DMS53 (cell line): ENCODE measurements at places on chromosomes 7 and 10.

- peak; percentile 50 for DNase-seq
Measured at GRCh38 chr7:75691793-75692543, 46.8 kb downstream of the HIP1 start.

DNA sequence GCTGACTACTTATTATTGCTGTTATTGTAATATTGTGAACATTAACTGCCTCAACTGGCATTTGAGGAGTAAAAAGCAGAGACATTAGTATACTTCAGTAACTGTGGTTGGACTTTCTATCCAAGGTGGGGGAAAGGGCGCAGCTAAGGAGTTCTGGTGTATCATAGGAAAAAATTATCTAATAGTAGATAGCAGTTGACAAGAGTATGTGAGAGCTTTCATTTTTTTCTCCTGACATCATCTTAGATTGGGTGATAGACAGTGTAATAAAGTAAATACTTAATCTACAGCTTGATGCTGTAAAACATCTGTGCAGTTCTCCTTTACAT is 68.9 kb downstream of the PHTF2 start:
- DNase-seq = peak; percentile 14

- no peak for DNase-seq
Measured at GRCh38 chr10:87640043-87640442, 19.6 kb upstream of the PAPSS2 start.

DNA sequence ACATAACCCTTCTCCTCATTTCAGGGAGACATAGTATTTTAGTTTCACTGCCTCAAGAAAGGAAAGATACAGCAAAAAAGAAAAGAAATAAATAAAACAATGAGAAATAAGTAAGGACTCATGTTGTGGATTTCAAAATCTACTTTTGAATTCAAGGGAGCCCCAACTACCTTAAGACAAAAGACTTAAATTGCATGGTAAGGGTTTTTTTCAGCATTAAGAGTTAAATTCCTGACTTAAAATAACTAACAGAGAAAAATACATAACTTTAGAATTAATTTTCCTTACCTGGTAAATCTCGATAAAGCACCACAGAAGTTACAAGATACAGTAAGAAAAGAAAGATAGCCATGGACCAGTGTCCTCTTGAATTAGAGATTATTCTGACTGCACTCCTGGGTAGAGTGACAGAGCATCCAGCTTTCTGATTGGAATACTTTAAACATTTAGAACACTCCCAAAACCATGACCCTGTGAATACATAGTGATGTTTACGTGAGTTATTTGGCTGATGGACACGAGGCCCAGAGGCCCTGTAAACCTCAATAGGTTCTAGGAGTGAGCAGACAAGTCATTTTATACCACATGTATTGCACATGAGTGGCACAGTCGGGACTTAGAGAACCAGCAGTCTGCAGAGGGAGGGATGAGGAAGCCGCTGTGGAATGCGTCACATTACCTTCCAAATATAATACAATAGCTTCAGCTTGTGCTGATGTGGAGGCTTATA is 292.5 kb upstream of the SEMA3C start:
- no peak for DNase-seq

GRCh38 chr10:12177642-12178041 is 18.0 kb downstream of the NUDT5 start:
- no peak for DNase-seq

DNA sequence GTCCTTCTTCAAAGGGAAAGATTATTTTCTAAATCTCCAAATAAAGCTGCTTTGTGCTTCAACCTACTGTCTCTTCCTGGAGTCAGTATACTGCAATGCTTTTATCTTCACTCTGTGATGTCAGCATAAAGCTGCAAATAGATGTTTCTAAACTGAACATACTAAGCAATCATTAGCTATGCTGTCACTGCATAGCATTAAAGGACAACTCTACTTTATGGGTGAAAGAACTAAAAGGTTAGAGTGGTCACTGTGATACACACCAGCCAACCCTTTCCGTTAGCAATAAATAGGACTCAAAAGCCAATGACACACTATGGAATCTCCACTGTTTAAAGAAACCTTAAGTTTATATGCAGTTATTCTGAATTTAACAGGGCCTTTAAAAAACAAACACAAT is 1.8 kb downstream of the CCDC186 start:
- peak; percentile 9 for DNase-seq

- DNase-seq = peak; percentile 40
Measured at GRCh38 chr10:100894033-100894432, 18.7 kb upstream of the SLF2 start.

GRCh38 chr10:107215681-107216080 is 51.2 kb upstream of the SORCS1 start:
- no peak for DNase-seq

DNA sequence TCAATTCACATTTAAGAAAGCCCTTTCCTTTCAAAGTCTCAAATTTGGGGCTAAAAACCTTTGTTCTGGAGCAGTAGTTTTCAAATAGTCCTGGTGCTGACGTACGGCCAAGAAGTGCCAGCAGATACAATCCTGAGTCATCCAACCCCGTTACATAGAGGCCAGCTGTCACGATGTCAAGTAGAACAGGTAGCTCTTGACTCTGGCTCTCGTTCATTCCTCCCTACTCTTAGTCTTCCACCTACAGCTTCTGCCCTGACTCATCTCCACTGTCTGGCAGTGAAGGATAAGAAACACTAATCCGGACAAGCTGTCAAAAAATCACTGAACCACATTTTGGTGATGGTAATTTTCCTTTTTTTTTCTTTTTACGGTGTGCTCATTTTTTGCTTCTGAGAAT is 132.4 kb upstream of the PTN start:
- DNase-seq = peak; percentile 87

GRCh38 chr10:68301790-68302502 is 29.9 kb upstream of the HNRNPH3 start:
- DNase-seq = peak; percentile 80

DNA sequence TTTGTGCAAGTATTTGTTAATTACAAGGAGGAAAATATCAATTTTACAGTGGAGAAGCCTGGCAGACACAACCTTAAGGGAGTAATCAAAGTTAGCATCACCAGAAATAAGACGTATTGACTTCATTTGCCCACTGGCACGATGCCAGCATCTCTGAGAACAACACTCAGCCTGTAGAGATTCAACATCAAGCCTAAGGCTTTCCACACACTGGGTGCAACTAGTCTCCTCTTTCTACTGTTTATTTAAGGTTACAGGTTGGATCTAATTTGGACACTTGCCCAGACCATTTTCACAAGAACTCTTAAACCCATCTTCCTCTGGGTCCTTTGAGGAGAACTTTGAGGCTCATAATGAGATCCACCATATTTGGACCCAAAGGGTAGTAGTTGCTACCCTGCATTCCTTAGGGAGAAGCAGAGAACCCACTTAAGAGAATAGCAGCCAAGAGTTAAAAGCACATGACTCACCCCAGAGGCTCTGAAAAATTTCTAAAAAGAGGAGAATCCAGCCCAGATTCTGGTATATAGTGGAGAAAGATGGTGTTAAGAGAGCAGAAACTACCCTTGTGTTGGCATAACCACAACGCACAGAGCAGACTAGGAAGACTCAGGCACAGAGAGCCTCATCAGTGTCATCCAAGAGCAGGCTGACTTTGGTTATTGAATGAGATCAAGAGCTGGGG is 97.3 kb downstream of the CCDC71L start:
- peak; percentile 51 for DNase-seq

GRCh38 chr10:652233-652632 is 37.2 kb downstream of the DIP2C start:
- peak; percentile 58 for DNase-seq

DNA sequence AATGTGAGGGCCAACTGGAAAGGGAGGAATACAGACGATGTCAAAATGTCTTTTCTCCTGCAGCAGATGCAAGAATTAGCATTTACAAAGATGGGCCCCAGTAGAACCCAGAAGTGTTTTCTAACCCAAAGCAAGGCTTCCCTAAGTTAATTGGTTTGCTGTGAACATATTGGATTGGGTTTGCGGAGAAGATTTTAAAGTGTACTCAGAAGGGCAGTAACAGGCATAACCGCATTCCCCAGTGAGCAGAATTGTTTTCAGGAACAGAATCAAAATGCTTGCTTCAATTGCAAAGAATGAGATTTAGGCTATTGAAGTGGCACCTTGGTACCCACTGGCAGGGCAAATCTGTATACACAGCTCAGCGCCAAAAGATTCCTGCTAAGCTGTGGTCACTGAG is 78.0 kb downstream of the NRP1 start:
- DNase-seq = no peak

DNA sequence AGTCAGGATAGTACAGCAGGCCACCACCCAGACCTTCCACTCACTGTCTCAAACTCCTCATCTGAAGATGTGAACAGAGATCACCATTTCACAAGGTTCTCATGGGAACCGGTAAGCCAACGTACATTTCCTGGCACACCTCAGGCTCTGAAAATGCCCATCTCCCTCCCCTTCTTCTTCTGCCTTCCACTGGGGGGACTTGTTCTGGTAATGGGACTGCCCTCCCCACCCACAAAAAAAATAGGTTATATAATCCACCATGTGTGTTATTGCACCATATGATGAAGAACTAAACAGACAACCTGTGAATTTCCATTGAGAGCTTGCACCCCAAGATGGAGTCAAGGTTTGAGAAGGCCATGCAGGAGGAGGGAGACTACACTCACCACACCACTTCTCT is 42.1 kb upstream of the IKZF1 start:
- no peak for DNase-seq

- no peak for DNase-seq
Measured at GRCh38 chr10:128084364-128084763, 41.9 kb downstream of the MKI67 start.

DNA sequence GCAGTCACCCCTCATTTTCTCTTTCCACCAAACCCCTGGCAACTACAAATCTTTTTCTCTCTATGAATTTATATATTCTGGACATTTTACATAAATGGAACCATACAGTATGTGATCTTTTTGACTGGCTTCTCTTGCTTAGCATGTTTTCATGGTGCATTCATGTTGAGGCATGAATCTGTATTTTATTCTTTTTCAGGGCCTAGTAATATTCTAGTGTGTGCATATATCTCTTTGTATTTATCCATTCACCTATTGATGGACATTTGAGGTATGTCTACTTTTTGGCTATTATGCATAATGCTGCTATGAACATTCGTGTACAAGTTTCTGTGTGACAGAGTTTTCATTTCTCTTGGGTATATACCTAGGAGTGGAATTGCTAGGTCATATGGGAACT is 78.2 kb downstream of the HACD1 start:
- DNase-seq = no peak

- no peak for DNase-seq
Measured at GRCh38 chr7:128755819-128756476, 16.8 kb downstream of the CALU start.

DNA sequence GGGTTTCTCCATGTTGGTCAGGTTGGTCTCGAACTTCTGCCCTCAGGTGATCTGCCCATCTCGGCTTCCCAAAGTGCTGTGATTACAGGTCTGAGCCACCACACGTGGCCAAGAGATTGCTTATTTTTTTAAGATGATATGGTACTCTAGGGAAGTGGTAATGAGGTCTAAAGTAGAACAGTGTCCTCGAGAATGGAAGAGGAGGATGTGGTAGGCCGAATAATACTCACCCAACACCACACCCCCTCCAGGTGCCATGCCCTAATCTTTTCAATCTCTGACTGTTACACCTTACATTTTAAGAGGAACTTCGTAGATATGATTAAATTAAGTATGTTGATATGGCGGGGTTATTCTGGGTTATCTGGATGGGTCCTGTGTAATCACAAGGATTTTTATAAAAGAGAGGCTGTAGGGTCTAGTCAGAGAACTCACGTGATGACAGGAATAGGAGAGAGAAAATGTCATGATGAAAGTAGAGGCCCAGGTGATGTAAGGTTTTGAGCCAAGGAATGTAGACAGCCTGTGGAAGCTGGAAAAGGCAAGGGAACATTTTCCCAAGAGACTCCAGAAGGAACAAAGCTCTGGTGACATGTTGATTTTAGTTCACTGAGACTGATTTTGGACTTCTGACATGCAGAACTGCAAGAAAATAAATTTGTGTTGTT is 29.5 kb downstream of the CDK13 start:
- DNase-seq = no peak
